ENCODE measurements at places on chromosomes 1 and 21.
A peak's percentile ranks its signal among the peaks of the same experiment; 100 is the strongest.

DNA sequence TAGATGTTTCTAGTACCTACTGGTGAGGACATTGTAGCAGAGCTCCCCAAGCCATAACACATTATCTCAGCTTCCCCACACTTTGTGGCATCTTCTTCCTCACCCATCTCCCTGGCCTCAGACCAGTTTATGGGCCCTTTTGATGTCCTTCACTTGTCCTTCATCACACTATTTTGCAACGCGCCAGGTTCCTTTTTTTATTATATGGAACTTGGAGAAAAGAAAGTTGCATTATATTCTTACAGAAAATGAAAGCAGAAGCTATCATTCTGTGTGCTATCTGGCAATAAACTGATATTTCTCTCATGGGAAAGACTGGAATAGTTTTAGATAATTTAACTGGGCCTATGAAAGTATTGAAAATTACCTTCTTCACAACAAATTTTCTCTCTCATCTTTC is 196.9 kb upstream of the ETV3 start:
- DNase-seq, result no peak

DNA sequence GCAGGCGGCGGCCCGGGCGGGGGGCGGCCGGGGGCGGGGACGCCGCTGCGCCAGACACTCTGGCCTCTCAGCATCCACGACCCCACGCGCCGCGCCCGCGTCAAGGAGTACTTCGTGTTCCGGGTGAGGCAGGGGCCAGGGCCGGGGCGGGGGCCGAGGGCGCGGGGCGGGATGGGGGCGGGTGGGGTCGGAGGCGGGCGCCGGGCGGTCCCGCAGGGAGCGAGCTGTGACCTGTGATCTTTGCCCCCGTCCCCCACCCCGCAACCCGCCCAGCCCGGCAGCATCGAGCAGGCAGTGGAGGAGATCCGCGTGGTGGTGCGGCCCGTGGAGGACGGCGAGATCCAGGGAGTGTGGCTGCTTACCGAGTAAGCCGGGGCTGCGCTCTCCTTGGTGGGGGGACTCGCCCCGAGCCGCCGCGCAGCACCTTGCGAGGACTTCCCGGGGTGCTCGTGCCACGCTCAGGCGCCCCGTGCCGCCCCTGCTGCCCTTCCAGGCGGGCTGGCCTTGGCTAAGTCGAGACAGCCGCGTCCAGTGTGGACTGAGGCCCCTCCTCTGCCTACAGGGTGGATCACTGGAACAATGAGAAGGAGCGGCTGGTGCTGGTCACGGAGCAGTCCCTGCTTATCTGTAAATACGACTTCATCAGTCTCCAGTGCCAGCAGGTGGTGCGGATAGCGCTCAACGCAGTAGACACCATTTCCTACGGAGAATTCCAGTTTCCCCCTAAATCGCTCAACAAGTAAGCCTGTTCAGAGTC is 514 bp downstream of the TPRG1L start:
- DNase-seq, result no peak

DNA sequence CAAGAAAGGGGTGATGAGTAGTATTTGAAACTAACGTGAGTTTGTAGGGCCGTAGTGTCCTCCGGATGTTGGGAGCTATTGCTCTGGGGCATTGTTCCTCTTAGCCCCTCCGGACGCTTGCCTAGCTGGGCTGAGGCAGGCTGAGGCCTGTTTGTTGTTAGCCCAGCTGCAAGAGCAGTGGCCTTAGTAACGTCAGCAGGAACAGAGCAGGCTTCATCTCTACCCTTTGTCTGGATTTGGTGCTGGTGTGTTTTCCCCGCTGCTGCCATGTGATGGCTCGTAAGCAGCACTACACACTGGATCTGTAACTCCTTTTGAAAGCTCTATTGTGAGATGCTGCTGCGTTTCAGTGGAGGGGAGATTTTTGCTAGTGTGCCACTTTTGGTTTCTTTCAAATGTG is 57.6 kb downstream of the DNM3 start:
- no peak for DNase-seq

- DNase-seq, result no peak
These were observed 7.0 kb downstream of the BCAN start for GRCh38 chr1:156648951-156649350.

- no peak for DNase-seq
These were observed 3.5 kb downstream of the KISS1 start for GRCh38 chr1:204192589-204193352.

DNA sequence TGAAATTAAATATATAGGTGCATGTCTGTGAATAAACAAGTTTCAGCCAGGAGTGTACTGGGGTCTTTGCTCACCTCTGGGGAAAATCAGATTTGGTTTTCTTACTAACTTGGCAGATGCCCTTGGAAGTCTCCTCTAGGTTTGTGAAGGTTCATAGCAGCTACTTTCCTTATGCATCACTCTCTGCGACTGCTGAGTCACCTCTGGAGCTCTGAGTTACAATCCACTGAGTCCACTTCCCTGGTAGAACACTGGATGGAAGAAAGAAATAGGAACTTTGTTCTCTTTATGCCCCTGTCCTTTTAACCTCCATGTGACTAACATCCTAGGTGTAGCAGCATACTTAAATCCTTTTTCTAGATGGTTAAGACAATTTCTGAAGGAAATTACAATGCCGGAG is 4.4 kb upstream of the FASLG start:
- no peak for DNase-seq

DNA sequence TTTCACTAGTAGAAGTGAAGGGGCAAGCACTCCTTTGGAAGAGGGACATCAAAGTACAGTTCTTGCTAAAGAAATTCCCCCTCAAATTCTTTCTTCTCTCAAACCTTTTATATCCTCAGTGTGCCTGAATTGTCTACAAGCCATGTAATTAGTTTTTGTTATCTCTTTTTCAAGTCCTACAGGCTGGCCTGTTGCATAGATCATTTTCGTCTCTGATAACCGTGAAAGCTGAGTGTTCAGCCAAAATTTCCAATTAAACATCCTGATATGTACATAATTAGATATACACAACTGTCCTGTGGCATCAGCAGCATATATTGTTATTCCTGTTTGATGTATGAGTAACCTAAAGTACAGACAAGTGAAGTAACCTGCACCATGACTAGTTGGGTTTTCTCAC is 375.5 kb upstream of the ST6GALNAC5 start:
- DNase-seq, result no peak

DNA sequence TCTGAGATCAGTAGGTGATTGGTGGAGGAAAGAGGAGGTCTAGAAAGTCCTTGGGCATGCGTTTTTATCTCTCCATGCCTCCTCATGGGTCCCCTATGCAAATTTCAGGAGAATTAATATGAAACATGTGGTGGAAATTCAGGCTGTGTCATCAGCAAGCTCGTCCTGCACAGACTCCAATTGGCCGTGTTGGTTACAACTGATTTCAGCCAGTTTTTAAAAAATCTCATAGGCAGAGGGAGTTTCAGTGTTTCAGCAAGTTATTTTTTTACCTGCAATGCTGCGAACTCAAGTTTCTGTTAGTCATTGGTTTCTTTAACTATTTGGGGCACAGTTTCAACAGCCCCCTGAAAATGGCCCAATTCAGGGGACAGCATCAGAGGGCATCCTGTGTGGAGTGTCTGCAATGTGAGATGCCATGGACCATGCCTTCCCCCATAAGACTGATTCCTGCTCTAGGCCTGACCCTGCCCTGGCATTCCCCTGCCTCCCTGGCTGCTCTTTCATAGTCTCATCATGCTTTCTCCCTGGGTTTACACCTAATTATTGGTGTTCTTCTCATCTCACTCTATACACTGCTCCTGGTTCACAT is 59.9 kb downstream of the C1orf198 start:
- DNase-seq, result no peak

GRCh38 chr21:37391666-37392065 is 25.1 kb downstream of the DYRK1A start:
- DNase-seq, result no peak

GRCh38 chr1:20361805-20362381 is 71.2 kb downstream of the VWA5B1 start:
- peak; percentile 52 for DNase-seq

GRCh38 chr1:185956881-185957280 is 222.7 kb downstream of the HMCN1 start:
- no peak for DNase-seq

GRCh38 chr1:234433563-234434285 is 45.3 kb downstream of the TARBP1 start:
- peak; percentile 57 for DNase-seq

Data from GM10248 (cell line).